ENCODE measurements at places on chromosomes 6 and 20. TPM values are rescaled to one million over a fixed set of nuclear protein-coding genes. Genes with fewer than 3 reads are reported as not detected.

DNA sequence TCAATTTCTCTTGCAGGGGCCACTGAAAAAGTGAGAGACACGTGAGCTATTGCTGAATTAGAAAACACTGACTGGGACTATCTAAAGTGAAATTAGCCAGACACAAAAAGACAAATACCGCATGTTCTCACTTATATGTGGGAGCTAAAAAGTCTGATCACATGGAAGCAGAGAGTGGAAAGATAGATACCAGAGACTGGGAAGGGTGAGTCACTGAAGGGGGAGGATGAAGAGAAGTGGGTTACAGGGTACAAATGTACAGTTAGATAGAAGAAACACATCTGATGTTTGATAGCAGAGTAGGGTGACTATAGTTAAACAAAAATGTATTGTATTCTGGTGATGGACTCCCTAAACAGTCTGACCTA lies 13.4 kb downstream of the CST3 start:
- no peak for DNase-seq

DNA sequence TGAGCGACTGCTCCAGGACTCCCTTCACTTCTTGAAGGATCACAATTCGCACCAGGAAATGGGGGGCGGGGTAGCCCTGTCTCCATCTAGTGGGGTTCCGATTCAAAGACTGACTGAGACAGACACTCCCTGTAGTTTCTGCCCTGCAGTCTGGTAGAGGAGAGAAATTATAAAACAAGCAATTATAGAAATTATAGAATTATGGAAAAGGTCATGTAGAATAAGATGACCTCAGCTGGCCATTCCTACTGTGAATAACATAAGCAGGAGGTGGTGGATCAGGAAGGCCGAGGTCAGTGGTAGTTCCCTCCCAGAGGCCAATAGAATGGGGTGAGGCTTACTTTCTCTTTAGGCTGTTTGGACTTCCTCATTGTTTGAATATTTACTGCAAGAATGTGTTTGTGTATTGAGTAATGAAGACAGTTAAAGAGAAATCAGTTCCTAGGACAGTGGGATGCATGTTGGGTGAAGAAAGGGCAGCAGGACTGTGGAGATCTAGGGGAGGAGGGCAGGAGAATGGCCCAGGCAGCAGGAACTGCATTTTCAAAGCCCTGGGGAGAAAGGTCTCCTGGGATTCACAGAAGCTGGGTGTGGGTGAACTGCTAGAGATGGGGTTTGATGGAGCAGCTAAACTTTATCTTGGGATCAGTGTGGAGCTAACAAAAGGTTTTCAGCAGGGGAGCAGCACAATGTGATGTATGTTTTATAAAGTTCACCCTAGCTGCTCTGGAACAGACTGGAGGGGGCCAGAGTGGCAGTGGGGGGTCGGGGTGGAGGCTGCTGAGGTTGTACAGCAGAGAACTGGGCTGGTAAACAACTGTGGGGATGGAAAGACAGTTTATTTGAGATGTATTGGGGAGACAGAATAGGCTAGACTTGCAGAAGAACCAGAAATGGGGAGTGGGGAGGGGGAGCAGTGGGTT lies 2.1 kb downstream of the ZNF341 start:
- DNase-seq, result peak; percentile 68

GRCh38 chr20:53751620-53752318 lies 158.1 kb upstream of the ZNF217 start:
- no peak for DNase-seq

DNA sequence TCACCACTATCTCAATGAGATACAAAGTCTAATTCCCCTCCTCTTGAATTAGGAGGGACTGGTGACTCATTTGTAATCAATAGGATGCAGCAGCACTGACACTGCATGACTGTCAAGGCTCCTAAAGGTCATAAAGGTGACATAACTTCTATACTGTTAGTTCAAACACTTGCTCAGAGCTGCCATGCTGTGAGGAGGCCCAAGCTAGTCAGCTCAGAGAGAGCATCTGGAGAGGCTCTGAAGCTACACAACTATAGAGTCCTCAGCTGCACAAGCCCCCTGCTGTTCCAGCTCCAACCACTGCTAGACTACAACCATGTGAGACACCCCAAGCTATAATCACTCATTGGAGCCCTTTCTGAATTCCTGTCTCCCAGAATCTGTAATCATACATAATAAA lies 17.0 kb upstream of the HEY2 start:
- DNase-seq, result no peak

- DNase-seq, result no peak
Observed at GRCh38 chr6:82083646-82084045, 163.9 kb downstream of the IBTK start.

DNA sequence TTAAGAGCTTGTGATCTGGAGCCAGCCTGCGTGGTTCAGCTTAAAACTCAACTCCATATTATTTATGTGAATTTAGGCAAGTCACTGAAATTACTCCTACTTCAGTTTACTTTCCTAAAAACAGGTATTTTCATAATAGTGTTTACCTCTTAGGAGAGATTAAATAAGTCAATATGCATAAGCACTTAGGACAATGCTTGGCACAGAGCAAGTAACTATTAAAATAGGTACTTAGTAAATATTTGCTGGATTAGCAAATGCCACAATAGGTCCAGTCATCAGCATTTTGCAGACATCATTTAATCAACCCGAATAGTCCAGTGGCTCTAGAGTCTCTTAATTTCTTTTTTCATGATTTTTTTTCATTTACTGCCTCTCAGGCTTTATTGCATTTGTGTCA lies 78.6 kb upstream of the PTPRK start:
- DNase-seq, result no peak

DNA sequence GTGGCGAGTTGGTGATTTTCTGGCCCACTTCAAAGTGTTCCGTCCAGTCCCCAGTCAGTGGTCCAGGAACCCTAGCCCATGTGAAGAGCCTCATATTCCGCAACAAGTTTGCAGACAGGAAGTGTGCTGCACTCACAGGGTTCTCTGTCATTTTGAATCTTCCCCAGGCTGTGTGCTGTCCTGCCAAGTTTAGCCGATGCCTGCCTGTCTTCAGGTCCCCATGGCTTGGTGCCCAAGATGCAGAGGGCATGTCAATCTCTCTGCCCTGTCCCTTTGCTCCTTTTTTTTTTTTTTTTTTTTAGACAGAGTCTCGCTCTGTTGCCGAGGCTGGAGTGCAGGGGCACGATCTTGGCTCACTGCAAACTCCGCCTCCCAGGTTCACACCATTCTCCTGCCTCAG lies 69.9 kb upstream of the ATXN1 start:
- no peak for DNase-seq

Gene PSMB9
- total RNA-seq, result 3.5 TPM

Gene AVP
- not detected for total RNA-seq

Measured in MCF 10A (cell line).